IPS DF 19.7 (cell line): ENCODE measurements at places on chromosomes 3 and 15.
A peak's percentile ranks its signal among the peaks of the same experiment; 100 is the strongest.

DNA sequence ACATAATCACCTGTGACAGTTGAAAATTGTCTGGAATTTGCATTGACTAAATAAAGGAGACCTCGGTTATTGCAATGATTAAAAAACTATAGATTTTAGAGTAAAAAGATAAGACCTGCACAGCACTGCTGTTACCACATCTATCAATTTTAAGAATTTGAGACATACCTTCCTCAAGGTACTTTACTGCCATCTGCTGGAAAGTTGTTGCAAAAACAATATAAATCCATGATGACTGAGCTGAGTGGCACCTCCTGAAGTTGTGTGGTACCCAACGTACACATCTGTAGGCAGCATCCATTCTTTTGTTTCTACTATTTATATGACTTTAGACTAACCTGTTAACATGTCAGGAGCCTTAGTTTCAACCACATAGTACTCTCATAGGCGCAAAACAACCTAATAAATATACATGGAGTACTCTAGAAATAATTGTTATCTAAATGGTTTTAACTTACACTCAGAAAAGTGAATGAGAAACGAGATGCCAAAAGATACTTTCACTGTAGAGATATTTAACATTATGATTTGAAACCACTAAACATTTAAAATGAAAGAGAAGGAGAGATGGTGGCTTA, 106.7 kb downstream of the GHSR start:
- no peak for DNase-seq

DNA sequence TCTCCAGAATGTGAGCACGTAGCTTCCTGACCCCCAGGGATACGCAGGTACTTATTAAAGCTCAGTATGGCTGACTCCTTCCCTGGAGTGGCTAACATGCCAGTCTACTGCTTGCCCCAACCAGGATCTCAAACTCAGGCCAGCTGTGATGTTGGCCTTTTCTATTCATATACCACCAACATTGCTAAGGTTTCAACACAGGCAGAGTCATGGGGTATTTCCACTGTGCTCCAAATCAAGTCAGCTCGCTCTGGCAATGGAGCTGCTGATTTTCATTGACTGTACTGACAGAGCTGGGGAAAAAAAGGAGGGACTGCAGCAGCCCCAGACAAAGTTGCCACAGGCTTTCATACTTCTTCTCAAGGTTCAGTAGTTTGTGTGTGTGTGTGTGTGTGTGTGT, 87.0 kb downstream of the CFAP20DC start:
- DNase-seq = no peak

GRCh38 chr15:58755956-58756355, 6.4 kb upstream of the ADAM10 start:
- no peak for DNase-seq

GRCh38 chr15:57500256-57500655, 91.4 kb upstream of the MYZAP start:
- no peak for DNase-seq

GRCh38 chr15:65338366-65338765, 33.9 kb downstream of the RNU5B-1 start:
- DNase-seq = no peak

DNA sequence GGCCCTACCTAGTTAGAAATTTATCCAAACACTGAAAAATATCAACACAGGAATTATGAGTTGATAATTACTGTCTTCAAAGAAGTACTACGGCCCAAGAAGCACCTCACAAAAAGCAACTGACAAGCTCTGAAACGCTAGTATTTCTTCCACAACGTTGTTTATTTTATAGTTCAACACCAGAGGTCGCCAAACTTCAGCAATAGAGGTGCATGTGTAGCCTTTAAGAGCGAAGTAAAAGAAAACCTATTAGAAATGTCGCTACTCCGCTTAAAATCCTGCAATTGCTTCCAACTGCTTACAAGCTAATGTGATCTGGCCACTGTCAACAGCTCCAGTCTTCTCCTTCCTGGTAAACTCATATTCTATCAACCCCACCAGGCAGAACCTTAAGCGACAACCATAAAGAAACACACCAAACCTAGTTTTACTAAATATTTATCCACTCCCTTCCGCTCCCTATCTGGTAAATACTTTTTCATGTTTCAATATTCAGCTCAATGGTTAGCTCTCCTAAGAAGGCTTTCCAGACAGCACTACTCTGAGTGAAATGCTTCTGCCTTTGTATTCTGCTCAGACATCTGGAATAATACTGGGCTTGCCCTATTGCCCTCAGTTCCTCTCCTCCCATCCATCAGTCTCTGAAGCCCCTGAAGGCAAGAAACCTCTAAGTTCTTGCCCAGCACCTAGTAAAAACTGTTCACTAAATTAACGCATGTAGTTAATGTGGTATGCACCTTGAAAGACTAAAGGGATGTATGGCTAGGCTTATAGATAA, 110.2 kb downstream of the NR1I2 start:
- peak; percentile 17 for DNase-seq

DNA sequence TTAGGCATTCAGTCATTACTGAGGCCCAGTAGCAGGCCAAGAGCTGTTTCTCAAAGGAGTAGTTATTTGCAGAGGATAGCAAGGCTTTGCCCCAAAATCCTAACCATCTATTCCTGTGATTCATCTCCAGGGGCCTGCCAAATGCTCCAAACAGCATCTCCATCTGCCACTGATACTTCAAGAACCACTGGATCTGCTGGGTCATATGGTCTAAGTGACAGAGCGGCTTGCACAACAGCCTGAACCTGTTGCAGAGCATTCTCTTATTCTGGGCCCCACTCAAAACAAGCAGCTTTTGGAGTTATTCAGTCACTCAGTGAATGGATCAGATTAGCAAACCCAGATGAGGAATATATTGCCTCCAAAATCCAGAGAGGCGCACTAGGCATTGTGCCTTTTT, 68.8 kb upstream of the ALDH1A3 start:
- DNase-seq = no peak

DNA sequence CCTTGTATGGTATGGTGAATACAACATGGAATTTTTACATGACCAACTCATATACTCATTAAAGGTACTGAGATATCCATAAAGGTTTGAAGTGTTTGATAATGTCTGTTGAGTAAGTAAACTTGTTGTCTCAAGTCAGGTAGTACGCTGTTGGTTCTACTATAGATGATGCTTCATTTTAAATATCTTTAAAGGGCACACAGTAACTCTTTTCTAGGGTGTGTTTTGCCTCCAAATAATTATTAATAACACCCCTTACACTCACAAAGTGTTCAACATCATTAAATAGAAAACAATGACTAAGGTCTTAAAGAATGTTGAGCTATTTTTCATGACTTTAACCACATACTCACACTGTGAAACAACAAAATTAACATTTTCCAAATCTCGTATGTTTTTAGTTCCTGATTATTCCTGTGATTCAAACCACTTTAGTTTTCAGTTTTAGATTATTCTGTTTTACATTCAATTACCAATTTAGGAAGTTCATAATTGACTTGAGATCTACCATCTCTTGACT, 220.0 kb upstream of the NANOGP8 start:
- no peak for DNase-seq

- no peak for DNase-seq
These were observed 21.0 kb downstream of the PAQR5 start for GRCh38 chr15:69319384-69320375.

GRCh38 chr3:144687862-144688261, 716.2 kb downstream of the DIPK2A start:
- DNase-seq = no peak

DNA sequence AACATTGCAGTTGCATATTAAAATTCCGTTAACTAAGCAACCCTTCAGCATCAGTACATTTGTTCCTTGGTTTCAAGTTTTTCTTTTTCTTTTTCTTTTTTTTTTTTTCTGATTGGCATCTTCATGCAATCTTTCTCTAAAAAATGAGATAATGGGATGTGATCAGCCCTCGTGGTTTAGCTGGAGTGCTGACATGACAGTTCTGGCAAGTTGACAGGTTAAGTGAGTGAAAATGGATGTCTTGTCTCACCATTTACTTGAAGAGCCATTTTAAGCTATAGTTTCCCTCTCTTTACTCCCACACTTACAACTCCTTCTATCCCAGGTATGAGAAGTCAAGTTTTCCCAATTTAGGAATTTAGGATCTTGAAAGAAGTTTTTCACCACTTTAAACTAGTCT, 495.2 kb downstream of the ROBO2 start:
- no peak for DNase-seq

- no peak for DNase-seq
These were observed 109.6 kb upstream of the TMCO5A start for GRCh38 chr15:37824717-37825382.
